ENCODE measurements at places on chromosomes 2 and 18.

DNA sequence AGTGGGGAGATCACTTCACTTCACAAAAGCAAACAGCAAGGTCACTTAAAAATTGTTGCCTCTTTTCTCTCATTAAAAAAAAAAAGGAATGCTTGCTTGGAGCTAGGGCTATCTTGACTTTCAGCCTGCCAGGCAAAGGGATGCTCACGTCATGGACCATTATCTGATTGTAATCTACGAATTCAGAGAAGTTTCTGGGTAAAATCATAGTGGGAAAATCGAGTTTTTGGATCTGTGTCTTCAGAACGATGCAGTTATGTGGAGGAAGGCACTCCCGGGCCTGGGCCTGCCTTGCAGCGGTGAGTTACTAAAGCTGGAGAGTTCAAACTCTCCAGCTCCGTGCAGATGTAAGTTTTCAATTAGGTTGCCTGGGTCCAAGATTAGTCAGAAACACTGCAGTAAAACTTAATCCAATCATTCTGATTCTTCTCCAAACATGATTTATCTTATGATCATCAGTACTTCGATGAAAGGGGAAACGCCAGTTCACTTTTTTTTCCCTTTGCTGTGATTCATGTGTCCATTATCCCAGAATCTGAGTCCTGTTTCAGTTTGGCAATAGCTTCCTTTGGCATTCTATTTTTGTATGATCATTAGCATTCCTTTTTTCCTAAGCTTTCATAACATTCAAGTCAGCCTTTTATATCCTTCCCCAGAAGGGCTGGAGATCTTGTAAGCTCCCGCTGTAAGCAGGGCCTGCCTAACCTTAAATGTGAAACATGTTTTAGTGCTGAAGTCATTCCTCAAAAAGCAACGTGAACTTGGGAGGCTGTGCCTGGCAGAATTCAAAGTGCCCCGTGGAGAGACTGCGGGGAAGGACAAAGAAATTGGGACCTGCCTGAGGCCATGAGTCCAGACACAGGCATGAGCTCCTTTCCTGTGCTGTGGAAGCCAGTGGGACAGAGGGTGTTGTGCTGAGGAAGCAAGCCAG is 119.3 kb upstream of the TWIST2 start:
- no peak for DNase-seq

DNA sequence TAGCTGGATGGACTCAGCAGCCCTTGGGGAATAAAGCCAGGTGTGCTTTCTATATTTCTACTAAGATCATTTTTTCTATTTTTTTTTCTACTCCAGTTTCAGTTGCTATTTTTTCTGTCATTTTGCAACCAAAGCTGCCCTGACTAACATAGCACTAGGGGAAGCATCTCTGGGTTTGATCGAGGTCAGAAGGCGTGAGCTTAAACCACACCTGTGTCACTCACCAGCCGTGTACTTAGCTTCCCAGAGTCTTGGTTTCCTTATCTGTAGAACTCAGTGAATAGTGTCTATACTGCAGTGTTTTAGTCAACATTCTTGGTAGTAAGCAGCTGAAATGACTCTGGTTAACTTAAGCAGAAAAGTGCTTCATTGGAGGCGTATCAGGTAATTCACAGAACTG is 489.6 kb upstream of the SPRED2 start:
- no peak for DNase-seq

- DNase-seq: no peak
Observed at GRCh38 chr2:68253219-68254068, 1.1 kb upstream of the PPP3R1 start.

GRCh38 chr2:160266037-160266551 is 66.0 kb upstream of the ITGB6 start:
- no peak for DNase-seq

DNA sequence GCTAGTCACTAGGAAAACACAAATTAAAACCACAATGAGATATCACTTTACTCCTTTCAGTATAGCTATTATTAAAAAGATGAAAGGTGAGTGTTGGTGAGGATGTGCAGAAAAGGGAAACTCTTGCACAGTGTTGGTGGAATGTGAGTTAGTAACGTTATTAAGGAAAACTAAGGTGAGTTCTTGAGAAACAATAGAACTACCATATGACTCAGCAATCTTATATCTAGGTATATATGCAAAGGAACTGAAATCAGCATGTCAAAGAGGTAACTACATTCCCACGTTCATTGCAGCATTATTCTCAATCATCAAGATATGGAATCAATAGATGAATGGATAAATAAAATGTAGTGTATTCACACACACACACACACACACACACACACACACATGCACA is 117.3 kb upstream of the HNMT start:
- DNase-seq: no peak

DNA sequence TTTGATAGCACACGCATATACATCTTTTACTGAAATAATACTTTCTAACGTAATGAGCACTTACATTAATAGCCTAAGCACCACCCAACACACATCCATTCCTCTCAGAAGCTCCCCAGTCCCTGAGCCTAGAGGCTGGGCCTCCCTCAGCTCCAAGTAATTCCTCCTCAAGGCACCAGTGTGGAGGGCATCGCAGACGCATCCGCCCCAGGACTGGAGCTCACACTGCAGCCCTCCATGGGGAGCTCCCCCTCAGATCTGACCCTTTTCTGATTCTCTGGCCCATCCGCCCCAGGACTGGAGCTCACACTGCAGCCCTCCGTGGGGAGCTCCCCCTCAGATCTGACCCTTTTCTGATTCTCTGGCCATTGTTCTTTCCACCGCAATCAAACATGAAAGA is 60.4 kb upstream of the SNTG2 start:
- no peak for DNase-seq

DNA sequence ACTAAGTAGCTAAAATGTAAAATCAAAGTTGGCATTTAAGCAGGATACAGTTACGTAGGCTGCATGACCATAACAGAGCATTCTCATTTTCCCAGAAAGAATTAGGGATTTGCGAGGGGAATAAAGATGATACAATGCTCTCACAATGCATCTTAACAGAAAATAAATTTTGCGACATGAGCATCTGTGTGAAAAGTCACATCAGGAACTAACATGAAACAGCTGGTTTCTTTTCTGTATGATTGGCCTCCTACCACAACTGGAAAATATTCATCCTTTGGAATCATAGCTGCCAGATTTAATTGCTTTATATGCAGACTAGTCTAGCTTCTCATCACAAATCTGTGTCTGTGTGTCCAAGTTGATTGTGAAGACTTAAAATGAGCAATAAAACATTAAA is 66.0 kb downstream of the KCTD18 start:
- no peak for DNase-seq

DNA sequence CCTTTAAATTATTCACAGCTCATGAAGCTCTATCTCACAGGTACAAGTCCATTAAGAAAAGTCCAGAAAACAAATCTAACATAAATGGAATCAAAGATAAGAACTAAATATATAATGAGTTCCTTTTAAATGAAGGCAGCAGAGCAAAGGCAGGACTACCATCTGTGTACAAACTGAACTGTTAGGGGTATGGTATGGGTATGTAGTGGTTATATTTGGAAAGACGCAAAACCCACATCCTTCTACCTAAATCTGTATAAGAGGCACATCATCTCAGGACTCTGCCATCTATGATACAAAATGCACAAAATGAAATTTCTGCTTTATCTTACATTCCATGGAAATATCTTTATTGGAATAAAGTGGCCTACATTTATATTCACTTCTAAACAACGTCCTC is 59.9 kb downstream of the PDE11A start:
- no peak for DNase-seq

- DNase-seq: no peak
Observed at GRCh38 chr2:145038041-145038525, 518.2 kb upstream of the ZEB2 start.
